Adrenal gland (tissue), 19 donors: ENCODE measurements at places on chromosomes 3 and 15.

DNA sequence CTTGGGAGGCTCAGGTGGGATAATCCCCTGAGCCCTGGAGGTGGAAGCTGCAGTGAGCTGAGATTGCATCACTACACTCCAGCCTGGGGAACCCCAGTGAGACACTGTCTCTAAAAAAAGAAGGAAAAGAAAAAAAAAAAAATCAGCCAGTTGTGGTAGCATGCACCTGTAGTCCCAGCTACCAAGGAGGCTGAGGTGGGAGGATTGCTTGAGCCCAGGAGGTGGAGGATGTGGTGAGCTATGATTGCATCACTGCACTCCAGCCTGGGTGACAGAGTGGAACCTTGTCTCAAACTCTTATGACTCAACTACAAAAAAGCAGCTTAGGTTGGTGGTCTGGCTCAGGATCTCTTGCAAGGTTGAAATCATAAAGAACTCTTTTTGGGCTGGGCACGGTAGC lies 19.3 kb upstream of the GPX1 start:
- DNase-seq, result no peak

DNA sequence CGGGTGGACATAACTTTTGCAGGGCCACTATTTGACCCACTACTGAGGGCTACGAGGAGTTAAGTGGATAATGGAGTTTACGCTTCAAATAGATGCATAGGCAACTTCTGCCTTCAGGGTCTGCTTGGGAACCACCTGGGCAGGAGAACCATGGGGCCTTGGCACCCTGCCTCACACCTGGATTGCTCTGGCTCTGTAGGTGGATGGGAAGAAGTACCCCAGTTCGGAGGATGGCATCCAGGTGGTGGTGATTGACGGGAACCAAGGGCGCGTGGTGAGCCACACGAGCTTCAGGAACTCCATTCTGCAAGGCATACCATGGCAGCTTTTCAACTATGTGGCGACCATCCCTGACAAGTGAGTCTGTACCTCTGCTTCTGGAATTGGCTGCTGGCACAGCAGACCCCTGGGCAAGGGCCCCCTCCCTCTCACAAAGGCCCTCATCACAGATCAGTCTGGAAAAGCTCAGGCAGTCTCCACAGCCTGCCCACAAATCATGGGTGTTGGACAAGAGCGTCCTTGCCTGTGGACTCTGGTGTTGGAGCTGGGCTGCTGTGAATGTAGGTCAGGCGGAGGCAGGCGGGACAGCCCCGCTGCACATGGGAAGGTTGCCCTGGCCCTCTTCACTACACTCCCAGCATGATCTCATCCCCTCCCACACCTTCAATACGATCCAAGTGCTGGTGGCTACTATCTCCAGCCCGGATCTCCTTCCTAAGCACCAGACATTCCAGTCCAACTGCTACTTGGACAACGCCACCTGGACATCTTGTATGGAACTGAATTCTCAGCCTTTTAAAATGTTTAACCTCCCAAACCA lies 46.7 kb downstream of the MESD start:
- peak; percentile 15 for DNase-seq

GRCh38 chr3:140406655-140407054 lies 271.2 kb upstream of the TRIM42 start:
- DNase-seq, result no peak

GRCh38 chr15:70358011-70358819 lies 260.5 kb upstream of the TLE3 start:
- no peak for DNase-seq

DNA sequence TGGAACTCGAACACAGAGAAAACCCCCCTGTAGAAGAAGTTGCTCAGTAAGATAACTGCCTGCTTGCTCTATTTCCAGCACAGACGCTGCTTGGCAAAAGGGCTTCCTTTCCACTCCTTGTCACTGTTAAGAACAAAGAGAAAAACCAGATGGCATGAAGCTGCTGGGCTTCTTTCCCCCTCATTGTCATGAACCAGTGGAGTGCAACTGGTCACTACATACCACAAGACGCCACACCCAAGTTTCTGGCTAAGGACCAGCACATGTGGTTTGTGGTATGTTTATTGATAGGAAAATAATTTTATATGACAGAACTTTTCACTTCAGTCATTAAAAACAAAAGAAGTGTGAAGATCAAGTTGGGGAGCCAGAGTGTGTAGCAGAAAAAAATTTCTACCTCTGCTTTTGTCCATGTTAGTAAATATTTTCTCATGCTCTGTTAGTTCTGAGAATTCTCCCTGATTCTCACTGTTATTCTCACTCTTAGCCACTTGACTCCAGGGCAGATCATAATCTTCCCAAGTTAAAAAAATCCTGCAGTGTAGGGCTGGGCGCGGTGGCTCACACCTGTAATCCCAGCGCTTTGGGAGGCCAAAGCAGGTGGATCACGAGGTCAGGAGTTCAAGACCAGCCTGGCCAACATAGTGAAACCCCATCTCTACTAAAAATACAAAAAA lies 37.9 kb downstream of the CLK3 start:
- DNase-seq, result no peak

DNA sequence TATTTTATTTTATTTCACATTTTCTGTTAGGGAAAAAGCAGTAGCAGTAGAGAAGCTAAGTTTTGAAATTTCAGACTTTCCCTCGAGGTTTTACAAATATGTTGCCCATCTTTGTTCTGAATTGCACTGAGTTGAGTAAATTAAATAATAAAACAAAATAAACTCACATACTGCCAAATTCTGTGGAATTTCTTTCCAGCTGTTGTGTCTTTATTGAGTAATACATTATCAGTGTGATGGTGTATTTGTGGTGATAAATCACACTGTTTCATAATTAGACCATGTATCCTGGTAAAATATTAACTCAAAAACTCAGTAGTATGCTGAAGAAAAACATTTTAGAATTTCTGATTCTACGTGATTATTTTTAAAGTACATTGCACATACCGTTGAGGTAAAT lies 592.1 kb downstream of the SI start:
- no peak for DNase-seq

DNA sequence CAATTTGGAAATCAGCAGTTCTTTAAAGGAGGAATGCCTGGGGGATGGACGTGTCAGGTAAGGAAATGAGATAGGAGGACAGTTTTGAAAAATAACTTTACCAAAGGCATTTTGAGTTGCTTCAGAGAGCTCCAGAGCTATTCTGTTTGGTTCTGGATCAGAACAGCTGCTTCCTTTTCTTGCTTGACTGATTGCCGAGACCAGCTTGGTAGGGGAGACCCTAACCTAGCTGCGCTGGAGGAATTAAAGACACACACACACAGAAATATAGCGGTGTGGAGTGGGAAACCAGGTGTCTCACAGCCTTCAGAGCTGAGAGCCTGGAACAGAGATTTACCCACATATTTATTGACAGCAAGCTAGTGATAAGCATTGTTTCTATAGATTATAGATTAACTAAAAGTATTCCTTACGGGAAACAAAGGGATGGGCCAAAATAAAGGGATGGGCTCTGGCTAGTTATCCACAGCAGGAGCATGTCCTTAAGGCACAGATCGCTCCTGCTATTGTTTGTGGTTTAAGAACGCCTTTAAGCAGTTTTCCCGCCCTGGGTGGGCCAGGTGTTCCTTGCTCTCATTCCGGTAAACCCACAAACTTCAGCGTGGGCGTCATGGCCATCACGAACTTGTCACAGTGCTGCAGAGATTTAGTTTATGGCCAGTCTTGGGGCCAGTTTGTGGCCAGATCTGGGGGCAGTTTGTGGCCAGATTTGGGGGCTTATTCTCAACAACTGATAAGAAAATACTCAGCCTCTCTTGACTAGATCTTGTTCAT lies 556.0 kb downstream of the ROBO1 start:
- DNase-seq, result no peak

GRCh38 chr3:123893012-123893411 lies 8.9 kb upstream of the MYLK start:
- no peak for DNase-seq

DNA sequence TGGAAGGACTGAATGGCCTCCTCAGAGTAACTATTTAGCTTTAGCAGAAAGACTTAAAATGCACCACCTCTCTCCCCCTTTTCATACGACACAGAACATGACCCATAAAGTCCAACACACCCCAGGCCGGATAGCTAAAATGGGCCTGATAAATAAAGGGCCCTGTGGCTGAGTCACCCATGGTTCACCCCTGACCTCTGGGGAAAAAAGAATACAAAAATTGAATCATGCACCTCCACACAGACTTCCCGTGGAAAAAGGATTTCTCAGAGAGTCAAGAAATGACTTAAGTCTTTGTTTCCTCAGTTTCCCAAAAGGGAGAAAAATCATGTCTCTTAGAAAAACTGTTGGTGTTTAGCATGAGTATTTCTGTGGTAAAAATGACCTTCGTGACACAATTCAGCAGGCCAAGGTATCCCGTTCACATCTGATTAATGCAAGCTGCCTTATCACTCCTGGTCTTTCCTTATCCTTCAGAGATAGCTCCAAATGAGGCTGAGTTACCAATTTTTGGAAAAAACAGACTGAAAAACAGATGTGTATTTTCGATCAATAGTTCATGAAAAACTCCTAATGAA lies 34.0 kb upstream of the ARHGEF3 start:
- peak; percentile 61 for DNase-seq

DNA sequence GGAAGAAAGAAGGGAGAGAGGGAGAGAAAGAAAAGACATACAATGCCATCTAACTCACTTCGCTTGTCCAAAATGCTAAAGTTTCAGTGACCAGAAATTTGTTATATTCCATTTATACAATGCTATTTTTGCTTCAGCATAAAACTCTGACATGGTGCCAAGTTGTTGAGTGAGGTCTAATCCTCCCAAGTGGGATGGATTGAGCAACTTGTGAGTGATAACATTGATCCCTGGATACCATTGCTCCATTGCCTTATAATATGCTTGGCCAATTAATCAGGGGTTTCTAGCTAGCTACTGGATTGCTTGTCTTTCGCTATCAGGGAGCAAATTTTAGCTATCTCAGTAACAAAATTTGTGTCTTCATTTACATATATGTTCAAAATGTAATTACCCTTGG lies 615.6 kb upstream of the DPPA4 start:
- DNase-seq, result no peak

DNA sequence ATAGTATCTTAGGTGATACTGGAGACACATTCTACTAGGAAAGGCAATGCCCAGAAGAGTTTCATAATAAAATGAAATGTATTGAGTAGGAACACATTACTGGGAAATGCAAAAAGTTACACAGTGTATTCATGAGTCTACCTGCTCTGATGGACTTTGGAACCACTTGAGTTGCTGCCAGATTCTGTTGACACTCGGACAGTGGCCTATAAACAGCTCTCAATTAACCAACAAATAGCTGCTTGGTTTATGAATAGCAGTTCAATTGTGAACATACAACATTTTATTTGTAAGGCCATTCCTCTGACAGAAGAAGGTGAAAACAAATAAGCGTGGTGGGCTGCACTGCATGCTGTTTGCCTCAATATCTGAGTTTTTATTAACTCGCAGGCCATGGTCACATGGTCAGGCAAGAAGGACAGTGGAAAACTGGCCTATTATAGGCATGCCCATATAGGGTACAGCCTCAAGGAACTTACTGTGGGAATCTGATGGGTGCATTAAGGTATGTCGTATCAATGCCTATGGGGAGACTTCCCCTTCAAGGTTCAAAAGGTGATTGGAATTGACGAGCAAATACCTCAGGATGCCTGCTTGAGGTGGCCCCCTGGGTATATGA lies 66.2 kb downstream of the C3orf80 start:
- DNase-seq, result no peak

- DNase-seq, result no peak
These were observed 168.2 kb upstream of the NR2F2 start for GRCh38 chr15:96162322-96162721.

- DNase-seq, result no peak
These were observed 72.9 kb downstream of the IL12A start for GRCh38 chr3:160061525-160061924.

DNA sequence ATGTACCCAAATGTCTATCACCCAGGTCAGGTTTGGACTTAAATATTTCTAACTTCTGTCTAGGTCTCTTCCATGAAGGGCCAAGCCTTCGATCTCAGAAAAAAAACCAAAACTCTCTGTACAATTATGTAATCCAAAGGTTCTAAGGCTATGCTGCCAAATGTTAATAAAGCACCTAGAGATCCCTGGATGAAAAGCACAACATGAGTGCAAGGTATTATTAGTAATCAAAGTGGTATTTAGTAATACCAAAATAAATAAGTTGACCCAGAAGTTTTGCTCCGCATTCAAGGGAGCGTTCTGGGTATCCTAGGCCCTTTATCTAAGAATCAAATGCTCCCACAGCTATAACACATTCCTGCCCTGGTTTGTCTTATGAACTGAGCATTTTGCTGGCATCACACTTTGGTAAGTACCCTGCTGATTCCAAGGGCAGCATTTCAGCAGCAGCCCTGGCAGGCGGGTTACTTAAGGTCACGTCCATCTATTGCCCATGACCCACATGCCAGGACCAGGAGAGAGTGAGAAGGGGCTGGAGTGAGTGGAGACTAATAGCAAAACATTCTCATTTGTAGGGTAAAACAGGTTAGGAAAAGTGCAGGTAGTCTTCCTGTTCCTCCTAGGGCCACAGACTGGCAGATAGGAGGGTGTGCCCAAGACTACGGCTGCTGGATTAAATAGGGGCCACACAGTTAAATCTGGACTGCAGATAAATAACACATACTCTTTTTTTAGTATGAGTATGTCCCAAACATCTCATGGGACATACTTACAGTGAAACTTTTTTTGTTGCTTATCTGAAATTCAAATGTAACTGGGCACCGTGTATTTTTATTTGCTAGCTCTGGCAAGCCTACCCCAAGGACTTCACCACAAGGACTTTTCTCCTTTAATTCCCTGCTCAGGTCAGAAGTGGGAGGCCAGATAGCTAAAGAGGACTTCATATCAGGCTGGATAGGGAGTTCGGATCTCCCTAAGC lies 76.0 kb upstream of the SNRK start:
- DNase-seq, result no peak

DNA sequence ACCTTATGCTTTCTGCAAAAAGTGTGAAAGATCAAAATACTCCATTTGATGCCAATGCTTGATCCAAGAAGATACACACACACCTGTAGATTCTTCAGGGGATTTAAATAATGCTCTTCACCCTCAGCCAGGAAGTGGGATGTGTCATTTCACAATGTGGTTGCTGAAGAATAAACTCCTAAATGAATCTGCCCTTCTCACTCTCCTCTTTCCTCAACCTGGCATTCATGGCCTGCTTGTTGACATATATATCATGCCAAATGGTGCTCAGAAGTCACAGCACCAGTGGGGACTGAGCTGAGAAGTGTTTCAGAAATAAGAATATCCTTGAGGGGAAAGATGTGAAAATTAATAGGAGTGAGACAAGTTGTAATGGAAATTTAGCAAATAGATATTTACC lies 146.6 kb upstream of the ARHGEF26 start:
- DNase-seq, result no peak

GRCh38 chr15:66574596-66574950 lies 8.8 kb upstream of the LCTL start:
- no peak for DNase-seq

GRCh38 chr15:58115692-58116091 lies 22.5 kb upstream of the AQP9 start:
- DNase-seq, result no peak

GRCh38 chr15:49624056-49624455 lies 3.2 kb downstream of the DTWD1 start:
- DNase-seq, result no peak

DNA sequence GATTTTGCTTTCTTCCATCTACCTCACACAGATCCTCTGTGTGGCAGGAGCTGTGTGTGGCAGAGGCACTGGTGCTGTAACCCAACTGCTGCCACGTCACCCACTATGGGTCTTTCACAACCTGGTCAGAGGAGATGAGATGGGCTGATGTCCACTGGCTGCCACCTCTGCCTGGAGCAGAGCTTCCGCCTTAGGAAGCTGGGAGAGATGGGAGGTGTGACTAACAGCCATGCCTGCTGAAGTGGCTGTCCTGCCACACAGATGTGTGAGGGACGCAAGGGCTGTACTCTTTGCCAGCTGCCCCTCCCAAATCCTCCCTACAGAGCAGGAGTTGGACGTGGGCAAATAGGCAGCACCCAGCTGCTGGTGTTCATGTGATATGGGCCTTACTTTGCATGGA lies 329.5 kb downstream of the GABRB3 start:
- no peak for DNase-seq
